NCI-H146 (cell line): ENCODE measurements at places on chromosomes 5 and 9.

DNA sequence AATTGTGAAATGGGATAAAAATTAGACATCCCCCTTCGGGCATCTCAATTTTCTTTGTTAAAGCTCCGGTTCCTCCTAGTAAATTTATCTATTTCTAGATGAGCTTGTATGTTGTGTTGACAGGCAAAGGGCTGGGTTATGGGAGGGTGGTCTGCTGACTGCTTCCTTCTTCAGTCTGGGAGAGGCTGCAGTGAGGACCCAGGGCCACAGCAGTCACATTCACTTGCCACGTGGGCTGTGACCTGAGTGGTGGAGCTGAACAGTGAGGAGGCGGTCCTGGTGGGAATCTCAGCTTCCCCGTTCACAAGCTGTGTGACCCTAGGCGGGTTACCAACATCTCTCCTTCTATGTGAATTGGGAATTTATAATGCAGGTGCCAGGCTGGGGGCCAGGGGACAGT lies 57.5 kb upstream of the RXRA start:
- DNase-seq: no peak

GRCh38 chr5:186091-187041 lies 4.9 kb upstream of the LRRC14B start:
- no peak for DNase-seq

DNA sequence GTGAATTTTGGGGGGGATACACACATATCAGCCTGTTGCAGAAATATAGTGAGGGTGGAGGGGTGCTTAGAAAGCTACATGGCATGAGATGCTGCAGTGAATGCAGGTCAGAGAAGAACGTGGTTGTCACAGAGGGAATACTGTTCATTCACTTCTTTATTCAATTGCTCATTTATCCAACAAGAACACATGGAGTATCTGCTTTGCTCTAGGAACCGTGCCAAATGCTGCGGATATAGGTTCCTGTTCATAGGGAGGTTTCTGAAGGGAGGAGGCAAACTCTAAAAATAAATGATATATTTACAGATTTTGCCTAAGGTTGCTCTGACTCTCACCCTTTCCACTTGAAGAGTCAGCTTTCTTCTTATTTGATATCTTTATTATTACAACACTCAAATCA lies 444.3 kb upstream of the CLINT1 start:
- DNase-seq: no peak

- DNase-seq: no peak
These were observed 195.5 kb downstream of the SNCAIP start for GRCh38 chr5:122507581-122507980.

GRCh38 chr5:130151239-130151638 lies 247.0 kb downstream of the CHSY3 start:
- DNase-seq: no peak

GRCh38 chr9:114339130-114339908 lies 9.7 kb downstream of the ORM2 start:
- peak; percentile 2 for DNase-seq

- DNase-seq: no peak
These were observed 112.4 kb downstream of the ASTN2 start for GRCh38 chr9:117302487-117302886.

GRCh38 chr9:33288828-33289483 lies 1.4 kb upstream of the NFX1 start:
- DNase-seq: no peak

- no peak for DNase-seq
These were observed 8.4 kb downstream of the DCANP1 start for GRCh38 chr5:135438636-135439221.
